Stimulated activated CD8-positive, alpha-beta memory T cell treated with anti-CD3 and anti-CD28 coated beads, Interleukin-12 subunit alpha, Interleukin-12 subunit beta, amount 100 ng/mL, for 4 hours (primary cell): ENCODE measurements at places on chromosomes 11 and 22.
A peak's percentile ranks its signal among the peaks of the same experiment; 100 is the strongest.

DNA sequence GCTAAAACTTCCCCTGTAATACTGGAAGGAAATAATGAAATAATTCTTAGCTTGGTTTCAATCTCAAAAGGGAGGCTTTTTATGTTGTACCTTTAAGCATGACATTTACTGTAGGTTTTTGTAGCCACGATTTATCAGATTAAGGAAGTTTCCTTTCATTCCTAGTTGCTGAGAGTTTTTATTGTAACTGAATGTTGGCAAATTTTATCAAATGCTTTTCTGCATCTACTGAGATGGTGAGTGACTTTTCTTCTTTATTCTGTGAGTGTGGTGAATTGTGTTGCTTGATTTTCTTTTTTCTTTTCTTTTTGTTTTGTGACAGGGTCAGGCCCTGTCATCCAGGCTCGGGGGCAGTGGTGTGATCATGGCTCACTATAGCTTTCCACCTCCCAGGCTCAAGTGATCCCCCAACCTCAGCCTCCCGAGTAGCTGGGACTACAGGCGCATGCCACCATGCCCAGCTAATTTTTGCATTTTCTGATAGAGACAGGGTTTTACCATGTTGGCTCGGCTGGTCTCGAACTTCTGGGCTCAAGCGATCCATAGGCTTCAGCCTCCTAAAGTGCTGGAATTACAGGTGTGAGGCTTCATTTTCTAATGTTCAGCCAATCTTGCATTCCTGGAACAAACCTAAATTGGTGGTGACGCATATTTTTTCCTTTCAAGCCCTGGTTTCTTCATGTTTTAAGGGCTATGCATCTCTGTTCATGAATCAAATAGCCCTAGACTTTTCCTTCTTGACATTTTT, 26.2 kb downstream of the SUSD2 start:
- no peak for DNase-seq

GRCh38 chr11:117884994-117885393, 8.5 kb upstream of the FXYD6 start:
- no peak for DNase-seq

DNA sequence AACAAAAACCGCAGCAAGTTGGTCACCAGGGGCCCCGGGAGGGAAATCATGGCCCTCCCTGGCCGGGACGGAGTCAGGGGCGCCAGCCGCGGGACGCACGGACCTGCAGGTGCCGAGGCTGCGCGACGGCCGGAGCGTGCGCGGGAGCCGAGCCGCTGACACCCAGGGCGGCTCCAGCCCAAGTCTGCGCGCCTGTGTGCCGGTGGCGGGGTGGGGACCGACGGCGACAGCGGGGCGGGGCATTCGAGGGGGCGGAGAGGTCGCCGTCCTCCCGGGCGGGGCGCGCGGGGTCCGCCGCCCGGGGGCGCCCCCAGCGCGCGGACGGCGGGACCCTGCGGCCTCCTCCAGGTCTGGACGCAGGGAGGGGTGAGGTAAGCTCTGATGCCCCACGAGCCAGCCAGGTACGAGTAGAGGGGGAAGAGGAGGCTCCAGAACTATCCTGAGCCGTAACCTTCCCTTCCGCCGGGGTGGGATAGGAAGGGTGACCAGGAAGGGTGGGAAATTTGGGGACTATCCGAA, at the start of gene ESAM:
TSS of gene ESAM (minus strand) at position 186 of the 519 bp plus-strand sequence. CDS start at position 50, 136 bp downstream.
- peak; percentile 47 for DNase-seq

DNA sequence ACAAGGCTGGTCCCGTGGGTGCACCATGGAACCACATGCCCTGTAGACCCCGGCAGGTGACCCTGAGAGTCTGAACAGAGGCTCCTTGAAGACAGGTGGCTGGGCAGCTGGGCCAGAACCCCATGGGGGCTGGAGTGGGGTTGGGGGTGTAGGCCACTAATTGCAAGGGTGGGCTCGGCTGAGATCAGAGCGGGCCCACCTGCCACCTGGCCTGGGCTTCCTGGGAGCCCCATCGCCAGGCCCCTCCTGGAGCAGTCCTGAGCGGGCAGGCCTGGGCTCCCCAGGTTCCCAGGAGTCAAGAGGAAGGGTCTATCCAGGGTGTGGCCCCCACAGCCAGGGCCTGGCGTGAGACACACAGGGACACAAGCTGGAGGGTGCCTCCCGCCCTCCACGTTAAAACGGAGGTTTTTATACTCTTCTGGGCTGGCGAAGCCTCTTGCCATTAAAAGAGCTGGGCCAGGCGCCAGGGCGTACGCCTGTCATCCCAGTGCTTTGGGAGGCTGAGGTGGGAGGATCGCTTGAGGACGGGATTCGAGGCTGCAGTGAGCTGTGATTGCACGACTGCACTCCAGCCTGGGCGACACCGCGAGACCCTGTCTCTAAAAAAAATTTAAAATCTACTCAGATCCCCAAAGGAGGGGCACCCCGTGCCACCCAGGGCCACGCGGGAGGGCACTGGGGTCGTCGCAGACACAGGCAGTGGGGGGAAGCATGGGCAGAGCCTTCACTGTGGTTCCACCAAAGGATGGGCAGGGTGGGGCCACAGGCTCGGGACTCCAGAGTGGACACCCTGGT, 4.8 kb upstream of the TRABD start:
- no peak for DNase-seq

GRCh38 chr22:43476751-43477725, 65.2 kb downstream of the MPPED1 start:
- DNase-seq = no peak

DNA sequence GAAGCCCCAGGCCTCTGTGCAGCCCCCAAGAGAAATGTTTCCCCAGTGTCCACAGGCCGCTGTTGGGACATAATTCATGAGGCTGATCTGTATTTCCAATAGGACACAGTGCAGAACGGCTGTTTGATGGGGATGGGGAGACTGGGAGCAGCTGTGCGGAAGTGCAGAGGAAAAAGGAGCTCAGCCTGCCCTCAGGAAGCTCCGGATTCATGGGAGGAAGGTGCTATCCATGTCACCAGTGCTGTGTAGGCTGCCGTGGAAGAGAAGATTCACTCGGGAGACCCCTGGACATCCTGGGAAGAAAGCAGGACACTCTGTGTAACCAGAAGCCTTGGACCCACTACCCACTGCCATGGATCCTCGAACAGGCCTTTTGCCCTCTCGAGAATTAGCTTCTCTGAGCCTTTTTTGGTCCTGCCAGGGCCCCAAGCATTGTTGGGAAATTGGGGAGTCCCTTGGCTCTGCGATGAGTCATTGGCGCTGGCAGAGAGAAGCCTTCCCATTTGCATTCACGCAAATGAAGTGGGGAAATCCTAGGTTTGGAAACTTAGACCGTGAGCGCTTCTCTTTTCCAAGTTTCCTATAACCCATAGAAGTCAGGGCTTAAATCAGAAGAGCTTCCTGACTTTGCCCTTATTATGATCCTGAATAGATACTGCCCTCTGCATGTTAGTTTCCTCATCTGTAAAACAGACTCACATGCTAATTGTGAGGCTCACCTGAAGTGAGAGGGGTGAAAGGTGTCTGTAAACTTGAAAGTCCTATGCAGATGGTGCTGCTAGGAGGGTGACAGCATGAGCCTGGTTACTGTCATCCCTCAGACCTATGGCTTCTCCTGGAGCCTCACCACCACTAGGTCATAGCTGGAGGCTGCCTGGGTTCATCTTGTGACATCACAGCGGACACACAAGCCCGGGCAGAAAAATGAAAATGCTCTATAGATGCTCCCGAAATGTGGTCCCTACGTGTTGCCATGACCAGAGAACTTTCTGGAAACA, 229.2 kb upstream of the B3GAT1 start:
- no peak for DNase-seq

DNA sequence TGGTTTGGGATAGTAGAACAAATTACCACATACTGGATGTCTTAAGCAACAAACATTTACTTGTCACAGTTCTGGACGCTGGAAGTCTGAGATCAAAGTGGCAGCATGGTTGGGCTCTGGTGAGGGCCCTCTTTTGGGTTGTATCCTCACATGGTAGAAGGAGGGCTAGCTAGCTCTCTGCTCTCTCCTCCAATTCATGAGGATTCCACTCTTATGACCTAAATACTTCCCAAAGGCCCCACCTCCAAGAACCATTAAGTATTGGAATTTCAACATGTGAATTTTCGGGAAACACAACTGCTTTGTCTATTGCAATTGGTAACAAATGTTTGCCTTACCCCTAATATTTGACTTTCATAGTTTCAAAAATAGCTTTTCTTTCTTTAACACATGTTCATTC, 52.6 kb downstream of the MUC15 start:
- DNase-seq = no peak

- DNase-seq = no peak
These were observed 39.9 kb downstream of the MN1 start for GRCh38 chr22:27761665-27762064.

- no peak for DNase-seq
These were observed 36.2 kb downstream of the CNTF start for GRCh38 chr11:58658623-58659022.

GRCh38 chr22:42277232-42277753, 6.8 kb upstream of the TCF20 start:
- DNase-seq = no peak

DNA sequence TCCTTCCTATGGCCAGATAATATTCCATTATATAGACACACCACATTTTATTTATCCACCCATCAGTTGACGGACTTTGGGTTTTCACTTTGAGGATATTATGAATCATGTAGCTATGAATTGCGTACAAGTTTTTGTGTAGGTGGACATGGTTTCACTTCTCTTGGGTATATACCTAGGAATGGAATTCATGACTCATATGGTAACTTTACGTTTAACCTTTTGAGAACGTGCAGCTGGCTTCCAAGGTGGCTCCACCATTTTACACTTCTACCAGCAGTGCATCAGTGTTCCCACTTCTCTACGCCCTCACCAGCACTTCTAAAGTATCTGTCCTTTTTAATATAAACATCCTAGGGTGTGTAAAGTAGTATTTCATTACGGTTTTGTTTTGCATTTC, 112.0 kb downstream of the PLEKHA7 start:
- DNase-seq = no peak

GRCh38 chr11:88179141-88179540, 3.9 kb upstream of the RAB38 start:
- DNase-seq = no peak

GRCh38 chr11:62999649-63000048, 14.9 kb upstream of the SLC22A6 start:
- no peak for DNase-seq

DNA sequence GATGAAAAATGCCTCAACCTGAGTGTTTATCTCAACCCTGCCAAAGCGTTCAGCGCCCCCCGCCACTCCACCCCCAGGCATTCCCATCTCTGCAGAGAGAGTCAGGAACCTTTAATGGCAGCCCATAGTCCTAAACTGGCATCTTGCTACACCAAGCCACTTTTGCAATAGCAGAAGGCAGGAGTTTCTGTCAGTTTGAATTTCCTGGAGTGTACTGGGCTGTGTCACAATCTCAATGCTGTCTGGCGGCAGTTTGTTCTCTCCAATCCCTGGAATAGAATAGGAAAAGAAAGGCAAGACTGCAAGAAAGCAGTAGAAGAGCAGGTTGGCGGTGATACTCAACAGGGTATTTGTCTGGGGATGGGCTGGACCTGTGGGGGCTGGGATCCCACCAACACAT, 32.9 kb upstream of the FLI1 start:
- no peak for DNase-seq

DNA sequence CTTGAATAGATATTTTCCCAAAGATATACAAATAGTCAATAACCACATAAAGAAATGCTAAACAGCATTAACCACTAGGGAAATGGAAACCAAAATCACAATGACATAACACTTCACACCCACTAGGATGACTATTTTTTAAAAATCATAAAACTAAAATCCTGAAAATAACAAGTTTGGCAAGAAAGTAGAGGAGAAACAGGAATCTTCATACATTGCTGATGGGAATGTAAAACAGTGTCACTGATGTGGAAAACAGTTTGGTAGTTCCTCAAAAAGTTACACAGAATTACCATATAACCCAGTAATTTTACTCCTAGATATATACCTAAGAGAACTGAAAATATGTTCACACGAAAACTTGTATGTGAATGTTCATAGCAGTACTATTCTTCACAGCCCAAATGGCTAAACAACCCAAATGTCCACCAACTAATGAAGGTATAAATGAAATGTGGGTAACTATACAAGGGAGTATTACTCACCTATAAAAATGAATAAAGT, 12.5 kb downstream of the PICALM start:
- DNase-seq = no peak
